Small intestine (tissue), 16 donors: ENCODE measurements at places on chromosomes 3 and 15. TPM values are rescaled to one million over a fixed set of nuclear protein-coding genes. Genes with fewer than 3 reads are reported as not detected.

Gene PRTG
- 6.4 TPM for polyA plus RNA-seq

Gene KAT2B
- polyA plus RNA-seq = 28.0 TPM

DNA sequence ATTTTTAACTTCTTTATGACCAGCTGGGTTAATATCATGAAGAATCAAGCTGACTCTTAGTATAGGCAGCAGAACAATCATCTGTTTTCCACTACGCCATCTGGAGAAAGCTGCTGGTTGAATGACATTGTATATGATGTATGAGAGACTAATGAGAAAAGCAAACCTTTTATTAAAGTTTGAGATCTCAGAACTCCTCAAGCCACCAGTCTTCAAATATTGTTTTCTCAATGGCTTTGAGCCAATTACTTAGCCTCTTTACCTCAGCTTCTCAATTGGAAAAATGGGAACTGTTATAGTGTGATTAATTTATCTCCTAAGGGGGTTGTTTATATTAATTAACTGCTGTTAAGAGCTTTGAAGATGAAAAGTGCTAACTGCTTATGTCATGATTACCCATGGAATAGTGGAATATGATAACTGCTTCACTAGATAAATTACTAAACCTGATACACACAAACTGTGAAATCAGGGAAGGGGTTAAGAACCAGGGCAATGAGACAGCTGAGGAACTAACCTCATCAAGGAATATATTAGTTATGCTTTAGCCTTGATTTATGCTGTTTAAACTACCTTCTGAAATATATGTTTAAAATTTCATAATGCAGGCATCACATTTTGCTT lies 330.1 kb downstream of the SOX2 start:
- DNase-seq = no peak

DNA sequence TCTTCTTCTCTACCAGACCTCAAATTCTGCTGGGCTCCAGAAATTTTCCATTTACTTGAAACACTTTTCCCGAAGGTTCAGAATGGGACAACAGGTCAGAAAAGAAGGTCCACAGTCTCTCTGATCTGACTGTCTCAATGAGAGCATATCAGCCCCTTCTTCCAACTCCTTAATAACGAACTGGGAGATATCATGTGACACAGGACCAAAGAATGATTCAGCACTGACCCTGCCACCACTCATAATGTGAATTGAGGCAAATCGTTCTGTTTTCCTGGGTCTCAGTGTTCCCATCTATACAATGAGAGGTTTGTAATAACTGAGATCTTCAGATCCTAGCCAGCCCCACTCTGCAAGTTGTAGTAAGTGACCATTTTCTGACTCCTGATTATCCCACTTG lies 500.5 kb downstream of the NTRK3 start:
- no peak for DNase-seq

DNA sequence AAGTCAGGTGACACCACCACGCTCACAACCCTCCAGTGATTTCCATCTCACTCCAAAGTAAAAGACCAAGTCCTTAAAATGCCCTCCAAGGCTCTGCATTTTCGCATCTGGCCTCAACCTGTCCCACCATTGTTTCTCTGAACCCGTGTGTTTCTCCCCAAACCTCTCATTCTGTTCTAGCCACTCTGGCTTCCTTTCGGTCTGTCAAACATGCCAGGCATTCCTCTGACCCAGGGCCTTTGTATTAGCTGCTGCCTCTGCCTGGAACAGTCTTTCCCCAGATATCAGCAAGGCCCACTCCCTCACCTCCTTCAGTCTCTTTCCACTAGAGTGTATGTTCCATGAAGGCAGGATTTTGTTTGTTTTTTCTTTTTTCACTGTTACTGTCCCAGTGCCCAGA lies 16.0 kb downstream of the MAP2K5 start:
- no peak for DNase-seq

DNA sequence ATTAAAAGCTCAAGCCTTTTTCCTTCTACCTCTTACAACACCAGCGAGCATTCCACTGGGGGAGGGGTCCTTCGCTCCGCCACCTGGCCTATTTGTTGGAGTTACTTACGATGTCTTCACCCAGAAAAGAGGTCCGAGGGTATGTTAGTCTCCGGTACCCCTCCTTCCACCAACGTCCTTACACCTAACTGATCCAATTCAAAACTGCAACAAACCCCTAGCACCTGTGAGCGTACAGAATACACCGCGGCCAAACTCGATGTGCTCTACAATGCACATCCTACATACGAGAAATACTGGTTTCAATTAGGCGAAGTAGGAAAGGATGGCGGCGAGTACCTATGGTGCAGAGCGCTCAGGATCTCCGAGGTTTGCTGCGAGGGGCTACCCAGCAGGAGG lies 944 bp downstream of the SLITRK3 start:
- DNase-seq = peak; percentile 59

DNA sequence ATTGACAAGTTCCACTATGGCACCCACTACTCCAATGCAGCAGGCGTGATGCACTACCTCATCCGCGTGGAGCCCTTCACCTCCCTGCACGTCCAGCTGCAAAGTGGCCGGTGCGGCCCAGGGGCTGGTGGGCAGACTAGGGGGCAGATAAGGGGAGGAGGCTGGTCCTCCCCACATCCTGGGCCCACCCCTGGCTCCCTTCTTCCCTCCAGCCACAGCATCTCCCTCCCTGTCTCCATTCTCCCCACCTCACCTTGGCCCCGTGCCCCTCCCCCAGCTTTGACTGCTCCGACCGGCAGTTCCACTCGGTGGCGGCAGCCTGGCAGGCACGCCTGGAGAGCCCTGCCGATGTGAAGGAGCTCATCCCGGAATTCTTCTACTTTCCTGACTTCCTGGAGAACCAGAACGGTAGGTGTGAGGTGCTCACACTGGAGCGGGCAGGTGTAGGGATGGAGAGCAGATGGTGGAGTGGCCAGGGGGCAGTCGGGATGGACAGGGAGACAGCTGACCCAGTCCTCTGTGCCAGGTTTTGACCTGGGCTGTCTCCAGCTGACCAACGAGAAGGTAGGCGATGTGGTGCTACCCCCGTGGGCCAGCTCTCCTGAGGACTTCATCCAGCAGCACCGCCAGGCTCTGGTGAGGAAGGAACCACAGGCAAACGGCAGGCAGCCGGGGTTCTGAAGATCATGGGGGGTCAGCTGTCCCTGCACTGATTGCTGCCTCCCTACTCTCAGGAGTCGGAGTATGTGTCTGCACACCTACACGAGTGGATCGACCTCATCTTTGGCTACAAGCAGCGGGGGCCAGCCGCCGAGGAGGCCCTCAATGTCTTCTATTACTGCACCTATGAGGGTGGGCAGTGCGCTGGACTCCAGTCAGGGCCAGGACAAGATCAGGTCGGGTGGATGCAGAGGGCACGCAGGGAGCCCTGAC lies 26.0 kb downstream of the NBEAL2 start:
- DNase-seq = no peak
